ENCODE measurements at places on chromosomes 12 and 14.

- no peak for DNase-seq
Observed at GRCh38 chr12:56151672-56152131, 685 bp upstream of the MYL6B start.

DNA sequence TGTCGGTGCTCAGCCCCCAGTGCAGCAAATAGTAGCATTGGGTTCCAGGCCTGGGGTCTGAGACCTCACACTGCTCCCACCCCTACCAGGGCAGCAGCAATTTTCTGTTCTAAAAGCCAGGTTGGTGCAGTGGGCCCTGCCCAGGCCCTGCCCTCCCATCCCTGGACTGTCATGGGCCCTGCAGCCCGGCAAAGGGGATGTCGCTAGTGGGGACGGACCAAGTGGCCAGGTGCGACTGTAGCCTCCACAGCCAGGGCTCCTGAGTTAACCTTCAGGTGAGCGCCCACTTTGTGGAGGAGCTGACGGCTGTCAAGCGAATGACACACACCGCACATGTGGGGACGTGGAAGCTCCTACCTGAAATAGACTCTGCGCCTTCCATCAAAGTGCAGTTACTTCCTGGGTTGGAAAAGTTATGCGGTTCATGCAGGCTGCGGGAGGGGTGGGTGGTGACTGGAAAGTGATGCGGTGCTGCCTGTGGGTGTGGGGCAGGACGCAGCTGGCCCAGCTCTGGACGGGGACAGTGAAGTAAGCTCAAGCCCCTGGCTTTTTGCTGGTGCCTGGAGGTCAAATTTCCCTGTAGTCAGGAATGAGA is 1.5 kb downstream of the INF2 start:
- no peak for DNase-seq

GRCh38 chr12:79347866-79348265 is 342.9 kb downstream of the PAWR start:
- DNase-seq, result no peak

- no peak for DNase-seq
Observed at GRCh38 chr12:54394281-54394719, 9.8 kb upstream of the ZNF385A start.

- peak; percentile 47 for DNase-seq
Observed at GRCh38 chr12:112937741-112938719, at the start of gene OAS3. Gene OAS3, plus strand, starts transcription at chr12:112938474. Its CDS starts 57 bp downstream, at chr12:112938531.

DNA sequence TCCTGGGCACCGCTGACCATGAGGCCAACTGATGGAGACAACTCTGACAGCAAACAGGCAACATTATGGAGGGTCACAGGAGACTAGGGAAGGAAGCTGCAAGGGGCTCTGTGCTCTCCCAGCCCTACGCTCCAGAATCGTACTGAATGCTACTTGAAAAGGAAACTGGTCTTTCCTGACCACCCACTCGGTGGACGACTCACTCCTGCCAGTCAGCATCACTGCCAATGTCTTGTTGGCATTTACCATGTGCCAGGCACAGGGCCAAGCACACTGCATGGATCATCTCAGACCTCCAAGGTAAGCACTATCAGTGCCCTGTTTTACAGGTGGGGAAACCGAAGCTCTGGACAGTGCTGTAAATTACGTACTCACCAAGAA is 38.0 kb downstream of the CCDC85C start:
- no peak for DNase-seq

- DNase-seq, result no peak
Observed at GRCh38 chr14:97359341-97359740, 562.2 kb downstream of the VRK1 start.

DNA sequence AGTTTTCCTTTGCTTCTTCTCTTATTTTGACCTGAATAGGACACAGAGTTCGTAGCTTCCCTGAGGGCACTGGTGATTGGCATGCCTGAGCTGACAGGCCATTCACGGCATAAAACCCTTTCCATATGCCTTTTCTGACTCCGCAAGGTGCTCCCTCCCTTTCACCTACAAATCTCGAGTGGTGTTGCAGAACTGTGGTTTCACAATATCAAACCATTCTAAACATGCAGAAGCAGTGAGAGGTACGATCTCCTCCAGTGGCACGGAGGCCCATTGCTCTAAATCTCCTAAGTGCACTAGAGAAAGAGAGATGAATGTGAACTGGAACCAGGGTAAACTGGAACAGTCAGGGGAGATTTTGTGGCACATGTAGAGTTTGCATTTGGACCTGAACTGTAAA is 23.9 kb downstream of the CLSTN3 start:
- DNase-seq, result no peak

GRCh38 chr14:73221945-73222344 is 15.4 kb upstream of the PAPLN start:
- no peak for DNase-seq

- no peak for DNase-seq
Observed at GRCh38 chr14:35196571-35196970, 74.2 kb downstream of the PRORP start.

GRCh38 chr14:22607291-22607690 is 9.2 kb downstream of the ABHD4 start:
- DNase-seq, result no peak

- DNase-seq, result no peak
Observed at GRCh38 chr12:124039276-124039675, 66.3 kb downstream of the ZNF664 start.

DNA sequence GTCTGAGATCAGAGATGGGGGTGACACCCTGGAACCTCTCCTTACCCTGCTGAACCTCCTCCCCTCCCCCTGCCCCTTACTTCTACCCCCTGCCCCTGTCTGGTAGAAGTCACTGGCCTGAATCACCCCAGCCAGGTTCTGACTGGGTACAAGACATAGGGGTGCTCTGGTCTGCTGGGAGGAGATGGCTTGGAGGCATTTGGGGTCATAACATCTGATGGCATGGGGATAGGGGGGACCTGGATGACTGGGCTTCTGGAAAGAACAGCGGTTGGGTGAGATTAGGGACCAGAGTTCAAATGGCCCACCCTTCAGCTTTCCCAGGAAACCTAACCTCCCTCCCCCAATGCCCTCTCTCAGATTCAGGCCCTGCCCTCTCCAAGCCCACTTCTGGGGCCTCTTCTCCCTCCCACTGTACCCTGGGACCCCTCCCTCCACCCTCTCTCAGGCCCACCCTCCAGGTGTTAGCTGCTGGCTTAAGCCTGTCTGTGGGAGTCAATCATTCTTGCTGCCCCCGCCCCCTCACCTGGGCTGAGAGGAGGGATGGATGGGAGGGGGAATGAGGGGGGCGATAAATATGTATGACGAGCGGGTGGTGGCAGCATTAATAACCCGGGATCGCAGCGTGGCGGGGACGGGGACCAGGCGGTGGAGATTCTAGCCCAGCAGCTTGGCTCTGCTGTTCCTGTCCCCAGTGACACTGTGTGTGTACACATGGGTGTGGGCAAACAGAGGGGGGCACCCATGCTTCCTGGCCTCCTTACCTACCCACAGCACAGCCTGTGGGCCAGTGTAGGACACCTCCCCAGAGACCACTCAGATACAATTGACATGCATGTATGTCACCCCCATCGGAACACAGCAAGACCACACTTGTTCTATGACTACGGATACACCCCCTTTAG is 5.9 kb downstream of the NXPH4 start:
- no peak for DNase-seq

DNA sequence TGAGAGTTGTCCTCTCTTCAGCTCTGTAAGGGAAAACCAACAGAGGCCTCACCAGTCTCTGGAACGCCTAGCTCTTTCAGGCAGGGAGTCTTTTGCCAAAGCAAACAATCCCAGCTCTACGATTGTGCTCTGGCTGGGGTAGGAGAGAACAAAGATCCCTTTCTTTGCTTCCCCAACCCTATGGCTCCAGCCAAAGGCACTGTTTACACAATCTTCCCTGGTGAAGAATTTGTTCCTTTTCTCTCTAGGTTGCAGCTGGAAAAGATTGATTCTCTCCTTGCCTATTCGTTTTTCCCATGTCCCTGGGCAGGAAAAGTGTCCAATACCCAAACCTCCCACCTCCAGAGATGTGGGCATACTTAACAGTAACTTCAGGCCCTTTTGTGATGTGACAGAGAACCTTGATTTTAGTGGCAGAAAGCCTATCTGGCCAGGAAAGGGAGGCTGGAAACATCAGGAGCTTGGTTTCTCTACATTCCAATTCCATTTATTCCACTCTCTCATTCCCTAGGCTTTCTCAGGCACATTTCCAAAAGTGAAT is 16.8 kb downstream of the ATP5MC2 start:
- DNase-seq, result peak; percentile 97

- DNase-seq, result no peak
Observed at GRCh38 chr12:3718100-3718499, 34.8 kb downstream of the CRACR2A start.

DNA sequence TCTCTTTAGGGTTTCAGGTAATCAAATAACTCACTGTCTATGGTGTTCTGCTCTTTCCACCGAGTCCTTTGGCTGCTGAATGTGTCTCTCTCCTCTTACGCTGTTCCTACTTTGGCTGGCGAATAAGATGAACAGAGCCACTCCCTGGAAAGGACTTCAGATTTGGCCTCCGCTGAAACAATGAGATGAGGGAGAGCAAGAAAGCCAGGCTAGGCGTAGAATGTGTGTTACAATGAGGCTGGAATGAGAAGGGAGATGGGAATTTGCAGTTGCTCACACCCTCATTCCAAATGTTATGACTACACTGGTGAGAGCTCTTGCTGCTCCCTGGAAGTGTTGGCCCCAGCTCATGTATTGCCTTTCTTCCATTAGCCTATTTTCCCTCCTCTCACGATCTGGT is at the start of gene MFAP5:
Gene MFAP5 (minus strand): TSS at position 234 of the 400 bp plus-strand sequence. CDS start 722 bp downstream, outside the sequence.
- DNase-seq, result no peak

DNA sequence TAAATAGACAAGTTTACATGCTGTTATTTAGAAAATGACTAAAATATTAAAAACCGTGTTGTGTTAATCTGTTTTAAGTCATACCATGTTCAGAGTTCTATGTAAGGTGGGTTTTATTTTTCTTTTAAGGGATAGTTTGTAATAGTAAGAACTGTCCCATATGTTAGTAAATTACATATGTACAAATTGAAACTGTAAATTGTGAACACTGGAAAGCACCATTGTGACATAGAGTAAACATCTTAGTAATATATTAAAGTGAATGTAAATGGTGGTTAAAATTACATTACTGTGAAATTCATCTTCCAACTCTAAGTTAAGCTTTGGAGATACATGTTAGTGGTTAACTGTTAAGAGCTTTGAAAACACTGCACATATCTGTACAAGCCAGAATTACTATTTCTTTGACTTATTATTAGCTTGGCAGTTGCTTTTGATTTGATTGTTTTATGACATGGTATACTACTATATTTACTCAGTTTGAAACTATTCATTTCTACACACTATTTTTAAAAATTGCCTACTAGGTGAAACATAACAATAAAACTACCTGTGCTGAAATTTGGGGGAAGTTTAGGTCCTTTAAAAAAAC is 27.4 kb upstream of the DIP2B start:
- DNase-seq, result no peak

GRCh38 chr12:12927211-12928079 is 24.5 kb downstream of the GPRC5D start:
- DNase-seq, result no peak

DNA sequence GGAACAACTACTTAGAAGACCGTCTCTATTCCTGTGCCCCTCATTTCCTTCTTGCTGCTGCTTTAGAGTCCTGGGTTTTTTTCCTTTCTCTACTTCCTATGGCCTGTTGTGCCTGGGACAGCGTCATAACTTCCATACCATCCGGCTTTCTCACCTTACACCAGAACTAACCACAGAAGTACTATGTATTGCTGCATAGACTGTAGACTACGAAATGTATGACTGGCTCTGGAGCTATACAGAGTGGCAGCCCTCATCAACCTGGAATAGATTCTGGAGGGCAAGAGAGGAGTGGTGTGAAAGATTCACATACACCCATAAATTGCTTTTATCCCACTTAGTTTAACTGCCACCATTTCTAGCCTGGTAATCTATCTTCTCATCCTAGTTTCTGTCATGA is 16.9 kb upstream of the SRP54 start:
- DNase-seq, result no peak

DNA sequence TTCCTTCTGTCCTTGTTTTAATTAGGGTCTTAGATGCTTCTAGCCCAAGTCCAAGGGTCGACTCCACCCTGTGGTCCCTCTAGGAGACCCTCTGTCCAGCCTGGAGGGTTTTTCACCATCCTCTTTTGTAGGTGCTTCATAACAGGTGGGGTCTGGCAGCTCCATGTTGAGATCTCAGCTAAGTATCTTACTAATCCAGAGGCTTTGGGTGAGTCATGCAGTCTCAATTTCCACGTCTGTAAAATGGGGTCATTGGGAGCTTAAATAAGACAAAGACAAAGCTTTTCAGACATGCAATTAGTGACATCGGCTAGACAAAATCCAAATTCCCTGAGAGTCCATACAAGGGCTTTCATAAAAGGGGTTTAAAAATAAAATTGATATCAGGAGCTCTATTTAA is 3.2 kb downstream of the HSPB8 start:
- DNase-seq, result no peak

- DNase-seq, result no peak
Observed at GRCh38 chr12:29673346-29673745, 110.4 kb downstream of the TMTC1 start.

DNA sequence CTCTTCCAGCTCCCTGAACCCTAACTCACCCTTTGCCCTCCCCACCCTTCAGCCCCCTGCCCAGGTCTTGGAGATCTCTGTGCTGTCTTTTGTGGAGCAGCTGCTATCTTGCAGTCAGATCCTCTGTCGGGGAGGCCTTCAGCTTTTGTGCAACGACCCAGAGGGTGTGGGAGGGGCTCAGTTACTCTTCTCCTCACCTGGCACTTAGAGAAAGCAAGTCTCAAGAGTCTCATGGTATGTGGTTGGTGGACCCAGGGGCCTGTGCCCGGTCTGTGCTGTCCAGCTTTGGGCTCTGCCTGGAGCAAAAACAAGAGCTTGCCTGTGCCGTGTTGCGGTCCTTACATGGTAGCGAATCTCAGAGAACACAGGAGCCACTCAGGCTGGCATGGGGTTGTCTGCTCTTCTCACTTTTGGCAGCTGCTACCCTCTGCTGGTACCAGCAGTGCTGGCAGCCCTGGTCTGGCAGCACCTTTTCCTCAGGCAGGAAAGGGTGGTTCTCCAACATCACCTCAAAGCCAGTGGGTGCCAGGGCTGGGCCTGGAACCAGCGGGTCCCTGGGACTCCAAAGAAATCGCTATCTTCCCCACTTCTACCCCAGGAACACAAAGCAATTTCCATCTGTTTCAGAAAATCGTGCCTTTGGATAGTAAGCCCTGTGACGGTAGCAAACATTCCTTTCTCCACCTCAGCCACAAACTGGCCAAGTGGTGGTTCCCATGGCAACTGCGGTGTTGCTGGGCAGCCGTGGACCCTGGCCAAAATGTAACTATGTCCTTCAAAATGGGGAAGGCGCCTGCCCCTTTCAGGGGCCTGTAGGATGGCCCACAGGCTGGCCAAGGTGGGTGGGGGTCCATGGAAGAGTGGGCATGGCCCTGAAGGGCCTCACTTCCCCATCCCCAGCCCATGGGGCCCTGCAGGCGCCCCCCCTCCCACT is 90.0 kb downstream of the RIN3 start:
- peak; percentile 14 for DNase-seq

DNA sequence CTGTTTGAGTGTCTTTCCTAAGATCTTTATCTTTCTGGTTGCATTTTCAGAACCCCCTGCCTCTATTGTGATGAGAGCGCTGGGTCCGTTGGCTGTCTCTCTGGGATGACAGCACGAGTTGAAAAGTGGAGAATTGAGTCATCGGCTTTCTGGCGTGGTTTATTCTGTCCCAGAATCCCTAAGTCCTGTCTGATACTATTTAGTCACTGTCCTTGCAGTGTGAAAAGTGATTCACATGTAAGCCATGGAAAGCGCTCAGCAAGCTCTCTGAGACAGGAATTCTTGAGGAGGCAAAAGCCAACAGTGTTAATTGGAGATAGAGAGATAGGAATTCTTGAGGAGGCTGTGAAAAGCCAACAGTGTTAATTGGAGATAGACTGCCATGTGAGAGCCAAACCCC is 121.7 kb downstream of the CHST11 start:
- DNase-seq, result no peak

- DNase-seq, result no peak
Observed at GRCh38 chr14:61188978-61189808, 91.9 kb downstream of the TMEM30B start.

All from globus pallidus (tissue), 1 donor.